ENCODE measurements at places on chromosomes 16 and 17.

DNA sequence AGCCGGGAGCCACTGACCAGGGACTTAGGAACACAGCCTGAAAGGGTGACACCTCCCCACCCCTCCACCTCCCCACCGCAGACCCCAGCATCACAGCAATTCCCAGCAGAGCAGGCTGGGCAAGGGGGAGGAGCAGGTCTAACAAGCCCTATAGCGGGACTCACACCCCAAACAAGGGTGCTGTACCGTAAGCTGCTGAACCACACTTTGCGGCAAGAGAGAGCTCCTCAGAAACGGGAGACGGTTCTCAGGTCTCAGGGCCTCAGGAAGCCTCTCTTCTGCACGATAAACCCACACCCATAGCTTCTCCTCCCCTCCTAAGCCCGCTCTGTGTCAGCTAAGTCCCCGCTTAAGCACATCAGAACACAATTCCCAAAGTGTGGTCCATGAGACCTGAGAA, 11.7 kb upstream of the COTL1 start:
- DNase-seq: no peak

DNA sequence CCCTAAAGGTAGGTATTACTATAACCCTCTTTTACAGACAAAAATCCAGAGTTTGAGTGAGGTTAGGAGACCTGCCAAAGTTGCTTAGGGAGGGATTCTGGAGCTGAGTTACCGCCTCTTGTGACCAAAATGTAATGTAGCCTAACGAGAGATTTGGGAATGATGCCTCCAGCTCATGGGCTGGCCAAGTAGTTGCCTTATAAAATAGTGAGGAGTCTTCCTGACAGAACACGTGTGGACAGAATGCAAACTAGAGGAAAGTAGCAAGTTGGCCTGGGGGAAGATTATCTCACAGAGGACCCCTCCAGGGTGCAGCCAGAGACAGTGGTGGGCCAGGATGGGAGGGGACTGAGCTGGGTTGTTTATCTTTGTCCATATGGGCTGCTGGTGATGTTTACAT, 543.7 kb upstream of the CDH11 start:
- no peak for DNase-seq

DNA sequence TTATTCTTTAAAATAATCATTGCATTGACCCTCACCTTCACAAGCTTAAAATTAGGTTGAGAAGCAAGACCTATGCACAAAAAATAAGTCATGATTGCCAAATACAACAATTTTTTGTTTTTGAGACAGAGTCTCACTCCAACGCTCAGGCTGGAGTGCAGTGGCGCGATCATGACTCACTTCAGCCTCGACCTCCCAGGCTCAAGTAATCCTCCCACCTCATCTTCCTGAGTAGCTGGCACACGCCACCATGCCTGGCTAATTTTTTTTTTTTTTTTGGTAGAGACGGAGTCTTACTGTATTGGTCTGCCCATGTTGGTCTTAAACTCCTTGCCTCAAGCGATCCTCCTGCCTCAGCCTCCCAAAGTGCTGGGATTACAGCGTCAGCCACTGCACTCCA, 24.2 kb downstream of the ZNF652 start:
- DNase-seq: no peak

GRCh38 chr16:89764711-89765201, 43.4 kb downstream of the ZNF276 start:
- DNase-seq: no peak

DNA sequence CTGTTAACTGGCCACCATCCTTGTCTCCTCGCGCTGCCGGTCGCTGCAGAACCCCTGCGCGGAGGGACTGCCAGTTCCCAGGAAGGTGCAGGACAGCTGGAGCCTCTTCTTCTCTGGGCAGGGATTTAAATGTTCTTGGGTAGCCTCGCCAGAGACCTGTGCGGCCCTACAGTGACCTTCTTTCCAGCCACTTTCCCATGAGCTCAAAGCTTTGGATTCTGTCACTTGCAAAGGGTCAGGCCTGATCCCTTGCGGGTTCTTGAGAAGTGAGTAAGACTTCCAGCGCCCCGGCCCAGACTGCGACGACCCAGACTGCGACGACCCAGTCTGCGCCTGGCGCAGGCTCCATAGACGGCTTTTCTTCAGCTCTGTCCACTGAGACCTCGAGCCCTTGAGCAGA, 1.4 kb upstream of the SLFN5 start:
- DNase-seq: no peak

- DNase-seq: no peak
These were observed 32.7 kb downstream of the ZZEF1 start for GRCh38 chr17:4110152-4110551.

GRCh38 chr17:39737760-39738567, at the start of gene GRB7:
GRB7 (plus strand) TSS chr17:39737938; CDS start chr17:39742302, 4,364 bp downstream.
- DNase-seq: no peak

DNA sequence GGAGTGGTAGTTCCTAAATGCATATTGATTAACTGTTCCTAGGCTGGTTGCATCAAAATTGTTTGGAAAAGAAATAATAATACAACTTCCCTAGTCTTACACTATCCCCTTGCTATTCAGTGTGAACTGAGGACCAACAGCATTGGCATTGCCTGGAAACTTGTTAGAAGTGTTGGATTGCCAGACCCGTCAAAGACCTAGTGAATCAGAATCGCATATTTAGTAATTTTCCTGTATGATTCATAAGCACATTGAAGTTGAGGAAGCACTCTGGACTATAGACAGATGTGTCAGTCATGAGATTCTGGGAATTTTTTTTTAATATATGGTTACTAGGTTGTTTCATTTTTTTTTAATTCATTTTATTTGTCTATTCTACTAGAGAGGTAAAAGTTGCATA, 34.7 kb upstream of the KCNJ16 start:
- no peak for DNase-seq

DNA sequence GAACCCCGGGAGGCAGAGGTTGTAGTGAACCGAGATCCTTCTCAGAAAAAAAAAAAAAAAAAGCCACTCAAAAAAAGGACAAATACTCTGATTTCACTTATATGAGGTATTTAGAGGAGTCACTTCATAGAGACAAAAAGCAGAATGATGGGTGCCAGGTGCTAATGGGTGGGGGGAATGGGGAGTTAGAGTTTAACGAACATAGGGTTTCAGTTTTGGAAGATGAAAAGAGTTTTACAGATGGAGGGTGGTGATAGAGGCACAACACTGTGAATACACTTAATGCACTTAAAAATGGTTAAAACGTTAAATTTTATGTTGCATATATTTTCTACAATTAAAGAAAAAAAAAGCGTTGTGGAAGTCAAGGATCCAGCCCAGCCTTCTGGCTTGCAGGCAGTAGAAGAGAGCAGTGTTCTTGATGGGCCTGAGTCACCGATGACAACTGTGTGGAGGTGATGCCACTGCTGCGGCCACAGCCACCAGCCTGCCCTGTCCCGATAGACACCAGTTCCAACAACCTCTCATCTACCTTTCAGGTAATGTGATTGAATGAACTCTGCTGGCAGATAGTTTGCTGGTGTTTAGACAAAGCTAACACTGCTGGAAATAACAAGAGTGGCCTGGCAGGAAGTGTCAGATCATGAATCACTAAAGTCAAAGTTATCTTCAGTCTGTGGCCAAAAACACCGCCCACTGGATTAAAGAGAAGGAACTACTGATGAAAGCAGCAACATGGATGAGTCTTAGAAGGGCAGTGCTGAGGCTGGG, 49.9 kb upstream of the COX10 start:
- DNase-seq: no peak

GRCh38 chr16:89602273-89602951, 11.0 kb upstream of the DPEP1 start:
- peak; percentile 50 for DNase-seq

- DNase-seq: no peak
These were observed 4.7 kb downstream of the PDE6G start for GRCh38 chr17:81651692-81652091.

DNA sequence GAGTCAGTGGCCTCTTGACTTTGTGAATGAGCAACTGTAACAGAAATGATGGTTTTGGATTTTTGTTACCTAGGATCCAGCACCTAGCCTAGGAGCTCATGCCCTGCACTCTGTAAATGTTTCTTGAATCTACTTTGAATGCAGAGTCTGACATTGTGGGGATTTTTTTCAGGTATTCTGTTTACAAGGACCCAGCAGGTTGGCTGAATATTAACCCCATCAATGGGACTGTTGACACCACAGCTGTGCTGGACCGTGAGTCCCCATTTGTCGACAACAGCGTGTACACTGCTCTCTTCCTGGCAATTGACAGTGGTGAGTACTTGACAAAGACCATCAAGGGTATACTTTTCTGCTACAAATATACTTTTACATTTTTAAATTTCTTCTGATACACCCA, 59.8 kb upstream of the HSBP1 start:
- DNase-seq: no peak

GRCh38 chr17:67980456-67980855, 15.8 kb downstream of the C17orf58 start:
- DNase-seq: no peak

- no peak for DNase-seq
These were observed 4.6 kb downstream of the TGFB1I1 start for GRCh38 chr16:31476303-31477219.

DNA sequence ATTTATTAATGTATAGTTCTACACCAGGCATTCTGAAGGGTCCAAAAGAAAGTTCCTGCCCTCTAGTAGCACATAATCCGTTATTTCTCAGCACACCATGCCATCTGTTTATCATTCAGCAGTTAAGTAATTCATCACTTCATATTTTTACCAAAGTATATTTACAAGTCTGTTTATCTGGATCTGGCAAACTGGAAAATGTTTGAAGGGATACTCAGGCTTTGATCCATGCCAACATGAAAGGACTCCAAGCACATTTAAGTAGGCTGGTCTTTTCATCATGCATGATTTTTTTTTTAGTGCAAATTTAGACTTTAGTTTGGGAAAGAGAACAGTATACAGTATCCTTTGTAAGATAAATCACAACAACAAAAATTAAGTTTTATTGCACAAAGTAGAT, 4.1 kb upstream of the VPS4A start:
- no peak for DNase-seq

DNA sequence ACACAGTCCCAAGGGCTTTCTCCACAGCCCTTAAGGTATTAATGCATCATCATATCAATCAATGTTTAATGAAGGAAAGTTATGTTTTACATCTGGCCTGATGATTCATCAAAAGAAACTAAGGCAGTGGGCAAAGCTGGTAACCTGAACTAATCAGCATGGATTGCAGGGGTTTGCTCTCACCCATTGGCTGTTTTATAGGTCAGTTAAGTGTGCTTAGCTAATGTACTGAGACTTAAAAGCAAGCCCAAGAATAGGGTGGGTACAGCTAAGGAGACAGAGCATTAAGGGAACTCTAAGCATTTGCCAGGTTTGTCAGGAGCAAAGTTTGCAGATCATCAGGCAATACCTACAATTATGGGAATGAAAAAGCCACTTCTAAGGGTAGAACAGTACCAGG, 1247.6 kb downstream of the CDH8 start:
- DNase-seq: no peak

DNA sequence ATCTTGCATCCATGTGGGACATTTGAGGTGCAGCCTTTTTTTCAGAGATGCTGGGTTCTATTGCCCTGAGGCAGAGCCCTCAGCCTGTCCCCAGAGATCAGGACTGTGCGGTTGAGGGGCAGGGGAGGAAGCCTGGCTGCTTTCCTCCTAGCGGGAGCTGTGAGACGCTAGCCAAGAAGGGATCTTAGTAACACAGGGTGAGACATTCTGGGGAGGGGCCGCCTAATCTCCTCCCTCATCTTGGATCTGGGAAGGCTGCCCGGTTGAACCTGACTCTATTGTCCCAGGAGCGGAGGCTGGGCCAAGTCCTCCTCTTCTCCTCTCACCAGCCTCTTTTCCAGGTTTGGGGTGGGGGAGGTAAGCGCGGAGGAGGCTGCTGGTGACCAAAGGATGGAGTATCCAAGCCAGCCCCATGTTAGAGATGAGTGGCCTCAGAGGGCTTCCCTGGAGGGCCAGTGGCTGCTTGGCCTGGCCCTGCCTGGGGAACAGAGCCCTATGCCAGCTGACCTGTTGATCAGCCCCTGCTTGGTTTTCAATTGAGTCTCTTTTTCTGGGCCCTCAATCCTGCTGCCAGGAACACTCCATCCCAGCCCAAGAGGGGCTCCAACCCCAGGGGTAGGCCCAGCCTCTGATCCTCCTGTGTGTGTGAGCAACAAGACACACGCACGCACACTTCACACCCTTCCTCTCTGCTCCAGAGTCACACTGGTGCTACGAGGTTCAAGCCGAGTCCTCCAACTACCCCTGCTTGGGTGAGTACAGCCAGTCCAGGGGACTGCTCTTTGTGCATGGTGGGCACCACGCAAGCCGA, 5.0 kb downstream of the CA4 start:
- DNase-seq: no peak

GRCh38 chr17:58219789-58220183, 731 bp upstream of the MKS1 start:
- DNase-seq: no peak

- peak; percentile 38 for DNase-seq
These were observed 13.8 kb downstream of the AANAT start for GRCh38 chr17:76481071-76481655.

- no peak for DNase-seq
These were observed 20.3 kb downstream of the METRNL start for GRCh38 chr17:83099570-83100181.

DNA sequence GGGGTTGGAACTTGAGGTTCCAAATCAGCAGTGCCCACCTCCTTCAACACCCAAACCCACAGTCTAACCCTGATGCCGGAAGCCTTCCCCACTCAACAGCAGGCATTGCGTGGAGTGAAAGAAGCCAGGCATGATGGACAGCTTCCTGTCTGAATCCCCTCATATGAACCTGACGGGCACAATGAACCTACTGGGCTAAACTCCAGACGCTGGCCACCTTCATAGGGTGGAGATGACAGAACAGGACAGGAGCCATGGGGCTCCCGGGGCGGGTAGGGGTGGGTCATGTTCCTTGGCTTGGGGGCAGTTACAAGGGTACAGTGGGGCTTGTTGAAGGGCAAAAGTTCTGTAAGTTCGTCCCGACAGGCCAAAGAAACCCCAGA, 460 bp upstream of the HSBP1 start:
- no peak for DNase-seq

- DNase-seq: no peak
These were observed 204.4 kb downstream of the IRF8 start for GRCh38 chr16:86103320-86103719.

DNA sequence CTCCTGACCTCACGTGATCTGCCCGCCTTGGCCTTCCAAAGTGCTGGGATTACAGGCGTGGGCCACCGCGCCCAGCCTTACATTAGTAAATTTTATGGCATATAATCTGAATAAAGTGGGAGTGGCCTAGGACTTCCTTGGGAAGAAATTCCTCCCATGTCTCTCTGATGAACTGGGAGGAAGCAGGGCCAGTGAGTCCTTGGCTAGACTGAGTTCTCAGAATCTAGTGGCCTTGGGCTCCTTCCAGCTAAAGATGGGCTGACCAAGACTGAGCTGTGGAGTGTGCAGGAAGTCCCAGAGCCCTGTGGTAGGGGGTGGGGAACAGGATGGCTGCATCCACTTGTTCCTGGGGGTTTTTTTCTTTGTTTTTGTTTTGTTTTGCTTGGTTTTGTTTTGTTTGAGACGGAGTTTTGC, 10.0 kb upstream of the NAGLU start:
- DNase-seq: no peak

DNA sequence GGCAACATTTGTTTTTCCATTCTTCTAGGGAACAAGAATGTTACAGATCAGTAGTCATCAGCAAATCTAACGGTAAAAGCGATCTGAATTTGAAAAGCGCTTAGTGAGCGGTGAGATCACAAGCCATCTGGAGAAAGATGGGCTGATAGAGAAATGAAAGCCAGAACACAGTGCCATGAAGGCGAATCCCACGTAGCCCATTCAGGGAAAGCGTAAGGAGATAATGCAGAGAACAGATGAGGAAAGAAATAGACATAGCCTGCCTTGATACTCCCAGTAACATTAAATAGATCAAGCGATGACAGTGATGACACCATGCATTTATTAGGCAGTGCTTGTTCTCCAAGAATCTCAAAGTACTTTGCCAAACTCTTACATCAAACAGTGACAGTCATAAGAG, 183.1 kb upstream of the PSMD7 start:
- DNase-seq: no peak
